ENCODE measurements at places on chromosomes 13 and 19.

DNA sequence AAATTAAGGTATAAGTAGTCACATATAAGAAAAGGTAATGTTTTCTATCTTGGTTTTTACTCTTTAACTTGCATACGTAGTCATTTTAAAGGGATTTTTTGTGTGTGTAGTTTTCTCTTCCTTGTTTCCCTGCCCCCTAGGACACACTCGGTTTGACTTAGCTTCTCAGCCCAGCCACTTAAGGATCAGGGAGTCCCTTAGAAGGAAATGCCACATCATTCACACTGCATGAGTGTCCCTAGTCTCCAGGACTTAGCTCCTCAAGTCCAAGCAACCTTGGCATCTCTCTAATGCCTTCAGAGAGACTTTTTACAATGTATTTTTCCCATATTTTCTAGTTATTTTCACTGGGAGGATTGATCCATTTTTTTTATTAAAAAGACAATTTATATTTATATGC, 1407.7 kb downstream of the EFNB2 start:
- DNase-seq: no peak

DNA sequence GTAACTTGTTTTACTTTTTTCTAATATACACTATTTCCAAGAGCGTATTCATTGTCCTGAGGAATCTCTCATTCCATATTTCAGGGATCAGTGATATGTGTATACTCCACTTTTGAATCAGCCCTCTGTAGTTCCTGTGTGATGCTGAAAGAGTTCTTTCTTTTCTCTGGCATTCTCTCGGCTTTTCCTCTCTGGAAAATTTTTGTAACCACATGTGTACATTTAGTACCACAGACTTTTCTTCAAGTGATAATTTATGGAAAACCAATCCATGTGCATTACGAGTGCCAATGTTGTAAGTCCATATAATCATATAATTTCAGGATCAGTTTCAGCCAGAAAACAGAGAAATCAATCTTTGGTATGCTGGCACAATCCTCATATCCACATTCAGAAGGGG, 102.2 kb upstream of the MBNL2 start:
- no peak for DNase-seq

GRCh38 chr13:71477735-71478134, 389.3 kb downstream of the DACH1 start:
- no peak for DNase-seq

DNA sequence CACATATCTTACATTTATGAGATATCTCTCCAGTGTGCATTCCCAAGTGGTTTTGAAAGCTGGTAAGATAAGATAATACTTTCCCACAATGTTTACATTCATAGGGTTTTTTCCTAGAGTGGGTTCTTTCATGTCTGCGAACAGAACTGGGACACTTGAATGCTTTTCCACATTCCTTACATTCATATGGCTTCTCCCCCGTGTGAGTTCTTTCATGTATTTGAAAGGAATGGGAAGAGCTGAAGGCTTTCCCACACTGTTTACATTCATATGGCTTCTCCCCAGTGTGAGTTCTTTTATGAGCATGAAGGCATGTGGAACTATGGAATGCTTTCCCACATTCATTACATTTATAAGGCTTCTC, 19.7 kb downstream of the ZNF433 start:
- DNase-seq: no peak

- no peak for DNase-seq
Measured at GRCh38 chr13:36447501-36447900, 15.2 kb downstream of the CCNA1 start.

- DNase-seq: no peak
Measured at GRCh38 chr19:5179256-5179655, 161.4 kb downstream of the PTPRS start.

GRCh38 chr19:12205296-12205695, 42.4 kb downstream of the ZNF136 start:
- DNase-seq: no peak

GRCh38 chr13:39881887-39882286, 226.4 kb downstream of the COG6 start:
- no peak for DNase-seq

DNA sequence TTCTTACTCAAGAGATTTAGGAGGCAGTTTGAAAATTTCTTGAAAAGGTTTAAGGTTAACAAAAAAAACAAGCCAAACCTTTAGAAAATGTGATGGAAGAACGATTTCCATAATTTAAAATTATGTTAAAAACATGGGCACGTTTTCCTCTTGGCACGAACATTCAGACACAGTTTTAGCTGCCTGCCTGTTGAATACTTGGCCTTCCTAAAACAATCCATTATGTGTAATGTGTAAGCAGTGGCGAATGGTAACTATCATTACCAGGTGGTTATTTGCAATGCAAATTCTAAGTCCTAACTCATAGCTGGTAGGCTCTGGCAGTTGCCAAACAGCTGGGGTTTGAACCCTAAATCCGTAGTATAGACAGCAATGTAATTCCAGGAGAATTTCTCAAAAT, 1425.7 kb upstream of the SLC10A2 start:
- DNase-seq: no peak

- DNase-seq: no peak
Measured at GRCh38 chr13:101007245-101007644, 332.6 kb upstream of the TMTC4 start.

GRCh38 chr13:64457976-64458375, 2772.2 kb downstream of the PCDH9 start:
- no peak for DNase-seq

DNA sequence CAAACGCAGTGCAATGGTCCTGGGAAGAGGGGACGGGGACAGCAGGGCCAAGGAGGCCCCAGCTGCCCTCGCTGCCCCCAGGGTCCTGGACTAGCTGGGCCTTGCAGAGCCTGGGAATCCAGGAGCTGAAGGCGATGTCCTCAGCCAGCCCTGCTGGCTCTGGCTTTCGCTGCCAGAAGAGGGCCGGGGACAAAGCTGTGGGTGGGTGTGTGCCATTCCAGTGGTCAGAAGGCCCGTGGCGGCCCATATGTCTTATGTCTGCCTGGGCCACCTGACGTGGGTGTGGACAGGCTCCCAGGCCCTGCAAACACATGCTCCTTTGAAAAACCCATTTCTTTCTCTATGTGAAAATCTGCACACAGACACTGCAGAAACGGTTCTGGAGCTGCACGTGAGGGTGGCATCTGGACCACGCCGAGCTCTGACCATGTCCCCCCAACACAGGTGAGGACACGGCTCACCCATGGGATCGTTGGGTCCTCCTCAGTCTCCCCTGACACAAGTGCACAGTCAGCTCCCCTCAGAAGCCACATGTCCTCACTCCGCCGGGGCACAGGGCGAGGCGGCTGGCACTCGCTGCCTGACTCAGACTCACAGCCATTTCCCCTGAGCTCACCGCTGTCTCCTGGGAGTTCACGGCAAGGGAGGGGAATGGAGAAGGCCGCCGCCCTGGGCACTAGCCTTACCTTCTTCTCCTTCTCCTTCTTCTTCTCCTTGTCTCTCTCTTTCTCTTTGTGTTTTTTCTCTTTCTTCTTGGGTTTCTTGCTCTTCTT, 16.9 kb downstream of the IZUMO4 start:
- DNase-seq: no peak

DNA sequence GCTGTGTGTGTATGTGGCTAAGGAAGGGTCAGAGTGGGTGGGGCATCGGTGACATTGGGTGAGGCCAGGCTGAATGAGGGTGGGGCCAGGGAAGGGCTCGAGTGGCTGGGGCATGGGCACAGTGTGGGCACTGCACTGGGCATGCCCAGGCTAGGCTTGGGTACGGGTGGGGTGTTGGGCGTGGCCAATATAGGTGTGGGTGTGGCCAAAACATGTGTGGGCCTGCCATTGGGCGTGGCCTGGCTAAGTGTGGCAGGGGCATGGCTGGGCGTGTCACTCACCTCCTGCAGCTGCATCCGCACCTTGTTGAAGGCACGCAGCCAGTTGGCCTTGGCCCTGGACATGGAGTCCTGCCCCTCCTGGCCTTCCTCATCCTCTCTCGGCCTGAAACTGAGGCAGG, 33.2 kb downstream of the UNC13A start:
- no peak for DNase-seq

DNA sequence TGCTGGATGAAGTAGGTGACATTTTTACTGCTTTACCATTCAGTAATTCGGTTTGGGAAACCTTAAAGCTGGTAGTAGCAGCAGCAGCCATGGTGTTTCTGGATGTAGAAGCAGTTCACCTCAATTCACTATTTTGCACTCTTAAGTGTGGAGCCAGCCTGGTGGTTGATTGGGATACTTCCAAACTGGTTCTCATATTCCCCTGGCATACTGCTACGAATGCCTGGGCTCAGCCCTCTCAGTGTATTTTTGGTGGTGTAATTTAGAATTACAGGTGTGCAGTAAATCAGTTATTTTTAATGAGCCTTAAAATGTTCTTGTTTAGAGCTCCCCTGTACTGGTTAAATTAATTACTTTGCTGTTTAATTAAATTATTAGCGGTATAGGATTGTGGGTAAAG, 12.4 kb downstream of the HNRNPM start:
- no peak for DNase-seq

GRCh38 chr19:13906521-13906904, 512 bp downstream of the CC2D1A start:
- DNase-seq: peak; percentile 25

GRCh38 chr19:36686365-36687213, 823 bp upstream of the ZNF567 start:
- DNase-seq: no peak

DNA sequence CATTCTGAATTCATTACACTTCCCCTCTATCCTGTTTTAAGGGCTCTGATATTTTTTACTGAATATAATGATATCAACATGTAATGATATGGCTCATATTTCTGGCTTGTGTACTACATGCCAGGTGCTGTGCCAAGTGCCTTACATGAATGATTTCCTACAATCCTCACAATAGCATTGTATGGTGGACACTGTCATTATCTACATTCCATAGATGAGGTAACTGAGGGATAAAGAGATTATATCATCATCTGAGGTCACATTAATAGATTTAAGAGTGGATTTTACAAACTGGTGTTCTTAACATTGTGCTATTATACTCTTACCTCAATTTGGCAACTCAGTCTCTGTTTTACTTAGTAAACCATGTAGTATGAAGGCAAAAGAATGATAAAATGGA, 502.0 kb downstream of the LIG4 start:
- no peak for DNase-seq

Data from T-helper 1 cell (primary cell).